ENCODE measurements at places on chromosomes 7 and 10. TPM values are rescaled to one million over a fixed set of nuclear protein-coding genes. Genes with fewer than 3 reads are reported as not detected.

DNA sequence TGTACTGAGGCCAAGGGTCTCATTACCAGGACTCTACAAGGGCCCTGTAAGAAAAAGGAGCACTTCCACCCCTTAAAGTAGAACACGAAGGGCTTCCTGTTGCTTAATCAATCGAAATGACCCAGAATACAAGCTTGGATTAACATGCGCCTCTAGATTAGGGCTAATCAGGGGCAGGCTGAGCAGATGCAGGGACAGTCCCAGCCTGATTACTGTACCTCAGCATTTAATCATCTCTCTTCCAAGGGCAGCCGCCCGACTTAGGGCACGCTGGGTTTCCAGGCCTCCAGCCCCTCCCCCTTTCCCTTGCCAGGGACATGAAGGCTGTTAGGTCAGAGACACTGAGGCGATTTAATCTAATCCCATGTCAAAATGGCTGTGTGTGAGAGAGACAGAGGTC is 138.6 kb downstream of the NRF1 start:
- DNase-seq = no peak

GRCh38 chr7:151231080-151231479 is 1.2 kb upstream of the CHPF2 start:
- no peak for DNase-seq

- no peak for DNase-seq
These were observed 102.8 kb downstream of the COL13A1 start for GRCh38 chr10:69904533-69904932.

DNA sequence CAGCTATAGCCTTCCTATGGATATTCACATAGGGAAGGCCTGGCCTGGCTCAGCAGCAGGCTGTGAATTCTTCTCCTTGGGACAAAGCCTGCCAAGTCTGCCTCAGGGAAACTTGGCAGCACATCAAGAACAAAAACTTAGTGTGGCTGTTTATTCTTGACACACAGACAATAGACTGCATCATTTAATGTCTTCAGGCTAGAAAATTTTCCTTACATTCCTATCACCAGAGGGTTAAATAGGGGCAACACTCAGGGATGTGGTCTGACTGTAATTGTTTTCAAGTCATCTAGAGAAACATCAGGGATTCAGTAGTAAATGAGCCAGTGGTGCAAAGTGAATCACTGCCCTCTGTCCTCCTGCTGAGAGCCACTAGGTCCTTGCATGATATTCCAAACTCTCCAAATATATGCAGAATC is 137.3 kb downstream of the SEMA3C start:
- peak; percentile 49 for DNase-seq

Gene CYP17A1
- total RNA-seq = 7.3 TPM

Gene ZNF365
- total RNA-seq = 0.40 TPM

Gene TSPAN33
- total RNA-seq = 16.2 TPM

Gene SFTPA2
- 7.9 TPM for total RNA-seq
